Transverse colon (tissue), 4 donors: ENCODE measurements at places on chromosomes 5 and 9.

DNA sequence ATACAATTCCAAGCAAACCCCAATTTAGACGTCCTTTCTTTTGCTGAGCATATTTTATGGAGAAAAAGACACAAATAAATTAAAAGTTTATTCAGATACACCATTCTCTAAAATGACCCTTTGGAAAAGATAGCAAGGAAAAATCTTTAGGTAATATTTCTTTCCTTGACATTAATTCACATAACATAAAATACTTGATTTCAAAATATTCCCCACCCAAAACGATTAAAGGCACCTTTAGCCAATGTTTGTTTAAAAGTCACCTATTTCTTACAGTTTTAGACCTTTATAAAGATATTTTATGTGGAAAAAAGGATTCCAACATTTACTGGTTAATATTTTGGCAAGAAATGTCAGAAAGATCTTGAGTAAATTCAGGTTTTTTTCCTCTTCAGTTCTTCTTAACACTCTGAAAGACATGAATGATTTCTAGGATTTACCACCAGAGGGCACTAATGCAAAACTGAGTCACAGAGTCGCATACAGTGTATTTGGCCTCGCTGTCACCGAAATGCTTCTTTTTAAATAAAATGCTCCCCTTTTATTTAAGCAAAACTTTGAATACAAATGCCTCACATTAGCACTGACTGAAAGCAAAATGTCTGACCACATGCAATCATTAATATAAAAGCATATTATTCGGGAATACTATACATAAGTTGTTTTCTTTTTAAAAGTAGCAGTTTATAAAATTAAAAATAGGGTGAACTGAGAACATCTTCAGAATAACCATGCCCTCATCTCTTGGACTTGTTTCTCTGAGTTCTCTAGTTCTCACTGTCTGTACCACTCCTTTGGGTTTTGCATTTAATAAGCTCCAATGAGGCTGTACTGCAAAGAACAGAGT is 122.5 kb downstream of the SLC1A3 start:
- no peak for DNase-seq

DNA sequence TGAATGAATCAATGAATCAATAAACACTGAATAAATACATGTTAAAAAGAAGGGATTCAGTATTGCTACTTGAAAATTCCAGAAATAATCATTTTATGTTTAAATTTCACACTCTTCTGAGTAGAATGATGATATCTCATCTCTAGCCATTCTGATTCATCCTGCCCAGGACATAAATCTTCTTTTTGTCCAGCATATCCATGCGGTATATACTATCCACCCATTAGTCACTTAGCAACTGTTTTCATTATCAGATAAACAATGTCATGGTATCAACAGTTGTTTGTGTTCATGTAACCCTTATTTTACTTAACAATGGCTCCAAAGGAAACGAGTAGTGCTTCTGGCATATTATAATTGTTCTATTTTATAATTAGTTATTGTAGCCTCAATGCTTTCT is 432.4 kb upstream of the SMC2 start:
- no peak for DNase-seq

DNA sequence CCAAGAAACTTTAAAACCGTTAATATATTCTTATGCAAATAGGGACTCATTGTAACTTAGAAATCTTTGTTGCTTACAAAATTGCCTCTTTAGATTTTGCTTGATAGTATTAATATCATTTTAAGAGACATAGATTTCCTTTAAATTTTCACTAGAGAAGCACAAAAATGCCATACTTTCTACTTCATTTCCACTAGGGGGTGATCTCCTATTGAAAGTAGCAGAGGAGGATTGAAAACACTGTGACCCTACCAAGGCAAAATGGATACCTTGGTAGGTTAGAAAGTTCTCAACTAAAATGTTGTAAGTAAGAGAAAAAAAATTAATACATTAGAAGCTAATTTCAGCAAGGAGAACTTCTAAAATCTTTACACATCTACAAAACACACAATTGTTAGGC is 204.9 kb downstream of the CHSY3 start:
- DNase-seq, result no peak

DNA sequence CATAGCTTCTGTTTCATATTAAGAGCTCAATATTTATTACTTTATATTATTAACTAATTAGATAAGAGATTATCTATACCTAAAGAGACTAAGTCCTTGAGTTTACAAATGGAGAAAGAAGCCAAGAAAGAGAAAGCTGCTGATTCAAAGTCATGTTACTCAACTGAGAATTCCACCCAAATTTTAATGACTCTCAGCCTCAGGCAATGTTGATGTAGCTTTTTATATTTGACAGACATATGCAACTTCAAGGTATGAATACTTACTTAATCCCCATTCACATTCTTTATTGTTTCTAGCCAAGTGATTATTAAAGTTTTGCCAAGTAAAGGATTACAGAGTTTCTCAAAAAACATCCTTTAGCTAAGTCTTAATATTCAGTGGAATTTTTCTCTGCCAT is 527.5 kb upstream of the NMUR2 start:
- no peak for DNase-seq

- DNase-seq, result peak; percentile 16
These were observed 15.4 kb downstream of the IL9 start for GRCh38 chr5:135880278-135880677.

DNA sequence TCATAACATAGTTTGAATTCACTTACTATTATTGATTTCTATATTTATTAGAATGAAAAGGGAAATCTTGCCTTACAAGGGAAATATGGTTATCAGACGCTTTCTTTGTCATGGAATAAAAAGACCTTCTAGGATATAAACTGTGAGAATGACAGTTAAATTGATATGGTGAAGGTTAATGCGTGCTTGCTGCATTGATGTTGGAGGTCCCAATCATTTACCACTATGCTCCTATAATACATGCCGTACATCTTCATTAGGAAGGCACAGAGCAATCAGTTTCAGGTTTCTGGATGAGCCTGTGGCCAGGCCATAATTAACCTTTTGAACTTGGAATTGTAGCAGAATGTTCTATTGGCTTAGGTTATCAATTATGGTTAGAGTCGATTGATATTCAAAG is 201.4 kb upstream of the TLX3 start:
- DNase-seq, result no peak

- DNase-seq, result no peak
These were observed 91.7 kb upstream of the SLCO6A1 start for GRCh38 chr5:102590467-102590866.

DNA sequence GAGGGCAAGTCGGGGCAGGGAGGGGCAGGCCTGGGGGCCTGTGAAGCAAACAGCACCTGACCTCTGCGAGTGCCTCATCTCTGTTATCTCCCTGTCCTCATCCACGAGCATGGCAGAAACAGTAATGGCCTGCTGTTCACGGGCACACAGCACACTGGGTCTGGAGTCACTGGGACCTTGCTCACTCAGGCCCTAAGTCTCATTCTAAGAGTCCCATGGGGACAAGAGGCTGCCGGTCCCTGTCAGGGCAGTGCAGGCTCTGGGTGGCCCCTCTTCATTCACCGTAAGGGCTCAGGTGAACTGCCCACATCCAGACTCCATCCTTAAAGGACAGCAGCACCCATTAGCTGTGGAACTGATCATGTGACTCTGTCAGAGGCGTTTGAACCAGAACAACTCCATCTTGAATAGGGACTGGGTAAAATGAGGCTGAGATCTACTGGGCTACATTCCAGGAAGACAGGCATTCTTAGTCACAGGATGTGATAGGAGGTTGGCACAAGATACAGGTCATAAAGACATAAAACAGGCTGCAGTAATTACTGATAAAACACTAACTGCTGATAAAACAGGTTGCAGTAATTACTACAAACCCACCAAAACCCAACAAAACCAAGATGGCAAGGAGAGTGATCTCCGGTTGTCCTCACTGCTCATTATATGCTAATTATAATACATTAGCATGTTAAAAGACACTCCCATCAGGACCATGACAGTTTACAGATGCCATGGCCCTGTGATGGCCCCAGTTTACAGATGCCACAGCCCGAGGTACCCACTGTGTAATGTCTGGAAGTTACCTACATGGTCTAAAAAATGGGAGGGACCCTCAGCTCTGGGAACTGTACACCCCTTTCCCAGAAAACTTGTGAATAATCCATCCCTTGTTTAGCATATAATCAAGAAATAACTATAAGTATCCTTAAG is 28.7 kb downstream of the BICD2 start:
- no peak for DNase-seq

DNA sequence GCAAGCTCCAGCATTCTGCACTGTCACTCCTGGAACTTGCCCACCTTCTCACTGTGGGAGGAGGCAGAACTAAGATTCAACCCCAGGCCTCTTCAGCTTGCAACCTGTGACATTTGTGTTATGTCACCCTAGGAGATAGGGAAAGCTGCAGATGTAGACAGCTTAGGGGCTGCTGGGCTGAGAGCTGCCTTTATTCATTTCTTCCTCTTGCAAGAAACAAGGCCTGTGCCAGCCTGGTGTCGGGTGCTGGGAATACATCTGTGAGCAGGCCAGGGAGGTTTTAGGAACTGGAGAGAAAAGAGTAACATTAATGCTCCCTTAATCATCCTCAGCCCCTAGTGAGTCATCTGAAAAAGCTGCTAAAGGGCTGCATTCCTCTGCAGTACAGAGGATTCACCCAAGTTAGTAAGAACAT is 101.8 kb downstream of the FGF18 start:
- DNase-seq, result no peak

DNA sequence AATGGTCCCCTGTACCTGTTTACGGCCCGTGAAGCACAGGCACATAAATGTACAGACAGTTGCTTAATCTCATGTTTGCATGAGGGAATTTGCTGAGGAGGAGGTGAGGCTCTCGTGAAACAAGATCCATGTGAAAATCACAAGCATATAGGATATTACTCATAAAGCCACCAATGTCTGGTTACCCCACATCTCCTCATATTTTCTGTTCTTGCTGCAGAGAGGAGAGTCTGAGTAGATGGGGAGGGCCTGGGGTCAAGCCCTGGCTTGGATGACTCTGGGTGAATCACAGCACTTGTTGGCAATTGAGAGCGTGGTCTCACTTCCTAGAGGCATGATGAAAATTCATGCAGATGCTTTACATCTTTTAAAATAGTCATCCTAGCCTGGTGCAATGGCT is 975 bp downstream of the AGXT2 start:
- no peak for DNase-seq

GRCh38 chr5:35240892-35241291 is 10.6 kb upstream of the PRLR start:
- no peak for DNase-seq

- no peak for DNase-seq
These were observed 4.9 kb upstream of the SH3PXD2B start for GRCh38 chr5:172458976-172459782.

DNA sequence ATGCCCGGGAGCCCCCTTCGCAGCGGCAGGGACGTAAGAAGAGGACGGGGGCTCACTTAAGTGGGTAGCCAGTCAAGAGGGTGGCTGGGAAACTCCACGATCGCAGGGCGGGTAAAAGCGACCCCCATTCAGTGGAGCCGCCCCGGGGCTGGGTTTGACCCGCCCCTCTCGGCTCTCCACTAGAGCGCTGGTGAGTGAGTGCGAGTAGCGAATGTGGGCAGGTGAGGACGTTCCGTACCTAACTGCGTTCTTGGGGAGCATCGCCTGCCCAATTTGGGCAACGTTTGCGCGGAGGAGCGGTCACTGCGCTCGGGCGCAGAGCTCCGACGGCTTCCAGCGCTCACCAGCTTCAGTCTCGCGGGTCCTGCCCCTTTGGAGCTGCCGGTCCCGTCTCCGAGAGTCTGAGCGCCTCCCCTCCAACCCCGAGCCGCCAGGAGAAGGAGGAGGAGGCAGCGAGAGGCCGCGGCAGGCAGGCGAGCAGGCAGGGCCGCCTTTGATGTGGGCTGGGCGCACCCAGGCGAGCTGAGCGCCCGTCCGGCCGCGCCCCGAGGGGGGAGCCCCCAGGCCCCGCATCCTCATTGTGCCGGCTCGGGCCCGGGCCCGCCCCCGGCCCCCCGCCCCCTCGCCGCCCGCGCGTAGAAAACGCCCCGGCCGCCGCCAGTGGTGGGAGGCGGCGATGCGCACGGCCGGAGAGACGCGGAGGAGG is at the start of gene FGF18:
TSS of gene FGF18 (plus strand) at position 666 of the 706 bp plus-strand sequence. CDS start 553 bp downstream, outside the sequence.
- peak; percentile 20 for DNase-seq

- no peak for DNase-seq
These were observed 126.9 kb upstream of the ANKRD55 start for GRCh38 chr5:56359809-56360685.

- no peak for DNase-seq
These were observed 504.5 kb upstream of the ITGA1 start for GRCh38 chr5:52283221-52283620.

DNA sequence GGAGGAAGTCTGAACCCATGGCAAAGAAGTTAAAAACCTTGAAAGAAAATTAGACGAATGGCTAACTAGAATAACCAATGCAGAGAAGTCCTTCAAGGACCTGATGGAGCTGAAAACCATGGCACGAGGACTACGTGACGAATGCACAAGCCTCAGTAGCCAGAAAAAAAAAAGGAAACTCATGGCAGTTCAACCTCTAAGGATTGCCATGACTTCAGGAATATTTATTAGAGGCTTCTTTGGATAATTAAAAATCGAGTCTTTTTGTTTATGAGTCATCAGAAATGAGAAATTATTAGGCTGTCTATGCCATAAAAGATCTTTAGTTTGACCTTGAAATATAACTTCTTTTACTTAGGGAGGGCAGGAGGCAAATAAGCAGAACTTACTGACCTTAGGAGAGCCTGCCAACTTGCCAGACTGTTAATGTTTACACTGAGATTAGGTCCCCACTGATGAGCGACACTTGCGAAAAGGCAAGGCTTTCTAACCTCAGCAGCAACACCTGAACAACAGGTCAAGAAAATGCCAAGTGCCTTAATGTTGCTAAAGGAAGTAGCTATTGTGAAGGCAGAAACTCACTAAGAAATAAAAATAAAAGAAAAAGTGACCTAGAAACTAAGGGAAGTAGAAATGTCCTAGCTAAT is 55.2 kb upstream of the TUSC1 start:
- no peak for DNase-seq

DNA sequence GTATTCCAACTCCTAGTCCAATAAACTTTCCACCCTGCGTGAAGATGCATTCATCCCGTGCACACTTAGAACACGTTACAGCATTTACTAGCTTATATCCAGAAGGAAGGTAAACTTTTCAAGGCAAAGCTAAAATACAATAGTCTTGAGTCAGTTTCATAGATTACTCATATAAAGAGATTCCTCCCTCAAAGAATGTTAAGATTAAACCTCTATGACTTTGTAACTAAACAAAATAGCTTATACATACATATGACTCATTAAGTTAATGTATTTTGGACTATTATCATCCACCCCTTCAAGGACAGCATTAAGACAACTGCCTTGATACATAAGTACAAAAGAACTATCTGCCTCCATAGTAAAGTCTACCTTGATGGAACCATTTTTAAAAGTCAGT is 36.1 kb downstream of the TLE1 start:
- no peak for DNase-seq

- DNase-seq, result no peak
These were observed 35.2 kb downstream of the ARHGAP26 start for GRCh38 chr5:142805339-142805738.
